ENCODE measurements at places on chromosomes 7 and 10. TPM values are rescaled to one million over a fixed set of nuclear protein-coding genes. Genes with fewer than 3 reads are reported as not detected.

GRCh38 chr10:131237991-131238651, 73.4 kb downstream of the TCERG1L start:
- DNase-seq = no peak

GRCh38 chr7:78605119-78605518, 806.5 kb downstream of the PHTF2 start:
- no peak for DNase-seq

DNA sequence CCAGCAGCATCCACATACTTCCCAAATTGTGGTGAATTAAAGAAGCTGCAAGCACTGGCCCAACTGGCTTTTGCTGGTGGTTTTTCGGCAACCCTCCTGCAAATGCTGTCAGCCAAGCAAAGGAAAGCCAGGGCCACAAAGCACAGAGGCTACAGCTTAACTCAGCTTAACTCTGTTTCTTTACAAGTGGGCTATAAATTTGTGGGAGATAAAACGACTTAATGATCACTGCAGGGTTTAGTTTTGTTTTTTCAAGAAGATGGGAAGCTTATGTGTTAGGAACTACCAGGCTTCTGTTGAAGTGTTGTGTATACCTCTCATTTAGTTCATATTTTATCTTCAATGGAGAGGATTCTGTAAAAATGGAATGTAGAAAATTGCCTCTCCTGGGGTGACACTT, 110.6 kb downstream of the TACC2 start:
- DNase-seq = no peak

DNA sequence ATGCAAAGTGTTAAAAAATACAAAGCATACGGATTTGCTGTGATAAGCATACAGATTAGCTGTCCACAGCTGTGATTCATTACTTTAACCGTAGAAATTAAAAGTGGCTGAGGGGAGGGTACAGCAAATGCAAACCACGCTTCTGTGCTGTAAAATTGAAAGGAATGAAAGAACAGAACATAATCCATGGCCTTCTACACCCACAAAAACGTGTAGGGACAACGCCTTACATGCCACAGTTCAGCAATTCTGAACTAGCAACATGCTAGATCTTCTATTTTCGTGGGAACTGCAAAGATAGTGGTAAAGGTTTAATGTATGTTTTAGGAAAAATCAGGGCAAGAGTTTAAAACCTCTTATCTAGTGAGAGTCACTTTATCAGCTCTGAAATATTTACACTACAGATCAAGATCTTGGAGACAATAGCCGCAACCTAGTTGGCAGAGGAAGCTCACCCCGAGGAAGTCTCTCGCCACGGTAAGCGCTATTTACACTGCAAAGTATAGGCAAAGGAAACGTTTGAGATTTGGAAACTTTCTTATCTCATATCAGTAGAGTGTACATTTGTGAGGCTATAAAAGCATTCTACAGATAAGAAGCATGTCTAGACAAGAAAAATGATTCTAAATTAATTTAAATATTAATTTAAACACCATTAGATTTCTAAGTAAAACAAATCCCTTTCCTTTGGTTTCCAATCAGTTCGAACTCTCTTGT, 193.6 kb downstream of the MLLT10 start:
- DNase-seq = no peak

GRCh38 chr10:70124415-70124814, 8.2 kb downstream of the AIFM2 start:
- no peak for DNase-seq

- no peak for DNase-seq
Observed at GRCh38 chr7:139999516-139999915, 63.2 kb downstream of the PARP12 start.

DNA sequence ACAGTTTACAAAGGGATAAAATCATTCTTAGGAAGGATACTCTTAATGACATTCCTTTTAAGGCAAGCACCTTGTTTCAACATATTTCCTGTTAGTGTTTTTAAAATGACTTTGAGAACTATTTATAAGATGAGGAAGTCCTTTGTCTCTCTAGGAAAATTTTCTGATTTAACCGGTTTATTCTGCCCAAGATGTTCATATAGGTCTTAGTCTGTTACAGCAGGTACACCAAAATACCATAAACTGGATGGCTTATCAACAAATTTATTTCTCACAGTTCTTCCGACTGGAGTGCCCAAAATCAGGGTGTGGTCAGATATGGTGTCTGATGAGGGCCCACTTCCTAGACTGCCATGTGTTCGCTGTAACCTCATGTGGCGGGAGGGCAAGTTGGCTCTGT, 77.9 kb downstream of the GSAP start:
- no peak for DNase-seq

The ADCYAP1R1 gene
- 1.1 TPM for total RNA-seq
